ENCODE measurements at places on chromosomes 12 and 14.

DNA sequence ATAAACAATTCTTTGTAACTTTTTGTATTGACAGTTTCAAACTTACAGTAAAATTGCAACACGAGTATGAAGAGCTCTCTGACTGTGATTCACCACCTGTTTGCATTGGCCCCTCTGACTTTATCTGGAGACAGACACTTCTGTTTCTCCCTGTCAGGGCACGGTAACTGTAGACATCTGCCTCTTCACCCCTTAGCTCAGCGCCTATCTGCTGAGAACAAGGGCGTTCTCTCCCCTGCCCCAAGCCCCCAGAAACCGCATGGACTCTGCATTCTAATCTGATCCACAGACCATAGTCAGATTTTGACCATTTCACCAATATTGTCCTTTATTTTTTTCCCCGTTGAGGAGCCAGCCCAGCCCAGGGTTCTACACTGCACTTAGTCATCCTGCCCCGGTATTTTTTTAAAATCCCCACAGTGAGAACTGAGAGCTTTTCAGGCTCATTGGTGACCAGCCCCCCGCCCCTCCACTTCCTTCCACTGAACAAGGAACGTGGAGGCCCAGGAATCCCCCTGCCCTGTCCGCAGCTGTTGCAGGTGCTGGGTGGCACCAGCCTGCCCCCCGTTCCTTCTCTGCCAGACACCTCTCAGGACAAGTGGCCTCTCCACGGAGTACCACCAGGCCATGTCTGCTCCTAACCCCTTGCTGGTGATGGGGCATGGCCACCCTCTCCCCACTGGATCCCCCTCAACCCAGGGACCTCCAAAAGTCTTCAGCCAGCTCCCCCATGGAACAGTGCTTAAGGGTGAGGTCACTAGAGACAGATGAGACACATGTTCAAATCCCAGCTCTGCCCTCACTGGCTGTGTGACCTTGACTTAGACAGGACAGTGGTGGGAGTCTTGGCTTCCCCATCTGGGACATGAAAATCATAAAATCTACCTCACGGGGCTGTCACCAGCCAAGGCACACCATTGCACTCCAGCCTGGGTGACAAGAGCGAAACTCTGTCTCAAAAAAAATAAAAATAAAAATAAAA lies 11.2 kb downstream of the RHOF start:
- no peak for DNase-seq

DNA sequence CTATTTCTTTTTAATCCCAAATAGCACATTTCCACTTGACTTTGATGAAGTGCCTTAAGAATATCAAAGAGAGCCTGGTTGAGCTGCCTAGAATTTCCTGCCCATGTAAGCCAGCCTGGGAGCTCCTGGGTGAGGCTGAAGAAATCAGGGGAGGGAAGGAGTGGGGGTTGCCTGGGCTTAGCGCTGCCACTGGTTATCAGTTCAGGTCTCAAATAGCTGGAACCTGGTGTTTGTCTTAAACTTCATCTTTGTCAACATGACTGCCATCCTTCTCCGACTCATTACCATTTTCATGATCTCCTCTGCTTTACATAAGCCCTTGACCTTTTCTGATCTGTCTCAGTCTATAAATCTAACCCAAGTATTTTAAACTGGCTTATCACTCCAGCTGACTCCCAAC lies 151.5 kb downstream of the TTC8 start:
- no peak for DNase-seq

GRCh38 chr12:68397566-68398158 lies 65.5 kb upstream of the MDM1 start:
- DNase-seq, result no peak

- no peak for DNase-seq
Observed at GRCh38 chr12:23827353-23827752, 122.1 kb downstream of the SOX5 start.

DNA sequence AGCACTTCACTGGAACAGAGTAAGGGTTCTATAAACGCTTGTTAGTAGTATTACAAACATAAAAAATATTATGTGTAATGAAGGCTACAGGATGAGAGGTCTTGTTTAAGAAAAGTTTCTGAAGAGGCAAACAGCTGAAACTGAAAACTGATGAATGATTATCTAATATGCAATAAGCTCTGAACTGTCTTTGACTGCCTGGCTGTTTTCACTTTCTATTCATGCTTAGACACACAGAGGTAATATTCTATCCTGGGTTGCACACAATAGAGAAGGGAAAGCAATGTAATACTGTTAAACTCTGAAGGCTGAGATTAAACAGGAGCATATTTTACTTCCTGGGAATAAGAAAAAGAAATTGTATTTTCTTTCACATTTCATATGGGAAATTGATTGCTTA lies 251.3 kb downstream of the ALX1 start:
- DNase-seq, result no peak

DNA sequence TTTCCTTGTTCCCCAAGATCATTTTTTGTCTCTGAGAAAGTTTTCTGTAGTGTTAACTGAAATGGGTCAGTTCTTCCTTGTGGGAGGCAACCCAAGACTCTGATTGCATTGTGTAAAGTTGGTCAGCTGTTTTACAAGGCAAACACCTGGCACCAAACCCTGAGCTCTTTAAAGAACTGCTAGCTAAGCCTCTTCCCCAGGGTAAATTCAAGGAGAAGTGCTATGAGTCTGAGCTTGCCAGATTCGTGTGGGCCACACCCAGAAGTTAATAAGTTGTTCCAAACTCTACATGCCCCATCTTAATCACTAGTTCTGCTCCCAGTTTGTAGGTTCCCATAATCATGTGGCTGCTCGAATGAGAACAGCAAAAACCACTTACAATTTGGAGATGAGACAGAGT lies 214.5 kb downstream of the BTG1 start:
- DNase-seq, result no peak

GRCh38 chr12:53505555-53506449 lies 1.5 kb downstream of the NPFF start:
- DNase-seq, result no peak

DNA sequence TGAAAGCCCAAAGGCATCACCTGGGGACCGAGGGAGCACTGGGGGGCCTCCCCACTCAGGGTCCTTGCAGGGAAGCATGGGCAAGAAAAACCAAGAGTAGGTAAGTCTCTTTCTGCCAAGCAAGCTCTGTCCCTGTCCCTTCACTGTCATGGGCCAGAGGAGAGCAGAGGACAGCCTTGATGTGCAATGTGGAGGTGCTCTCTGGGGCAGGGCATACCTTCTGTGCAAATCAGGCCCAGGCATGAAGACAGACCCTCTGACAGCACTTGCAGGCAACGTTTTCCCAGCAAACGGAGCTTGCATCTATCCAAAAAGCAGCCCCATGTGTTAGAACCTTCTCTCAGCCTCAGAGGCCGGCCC lies 192.5 kb upstream of the PWP1 start:
- no peak for DNase-seq

DNA sequence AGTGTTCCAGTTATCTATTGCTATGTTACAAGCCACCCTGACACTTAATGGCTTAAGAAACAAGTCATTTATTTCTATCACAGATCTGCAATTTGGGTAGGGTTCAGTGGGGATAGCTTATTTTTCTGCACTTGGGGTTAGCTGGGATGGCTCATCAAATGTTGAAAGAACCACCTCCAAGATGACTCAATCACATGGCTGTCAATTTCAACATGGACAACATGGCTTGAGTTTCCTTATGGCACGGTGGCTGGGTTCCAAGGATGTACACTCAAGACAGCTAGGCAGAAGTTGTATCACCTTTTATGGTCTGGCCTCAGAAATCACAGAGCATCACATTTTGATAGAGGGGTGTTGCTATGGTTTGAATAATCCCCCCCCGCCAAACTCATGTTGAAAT lies 24.5 kb upstream of the IGF1 start:
- no peak for DNase-seq

DNA sequence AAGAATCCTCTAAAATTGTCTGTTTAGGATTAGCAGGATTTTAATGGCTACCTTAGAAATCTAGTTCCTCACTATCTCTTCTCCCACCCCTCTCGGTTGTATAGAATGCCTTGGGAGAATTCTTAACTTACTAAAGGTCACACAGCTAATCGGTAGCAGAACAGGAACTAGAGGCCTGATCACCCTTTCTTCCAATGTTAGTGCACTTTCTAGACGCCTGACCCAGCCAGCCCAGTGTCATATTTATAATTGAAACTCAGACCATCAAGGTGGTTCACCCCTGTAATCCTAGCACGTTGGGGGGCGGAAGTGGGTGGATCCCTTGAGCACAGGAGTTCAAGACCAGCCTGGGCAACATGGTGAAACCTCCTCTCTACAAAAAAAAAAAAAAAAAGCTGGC lies 1.7 kb downstream of the TIGAR start:
- no peak for DNase-seq

DNA sequence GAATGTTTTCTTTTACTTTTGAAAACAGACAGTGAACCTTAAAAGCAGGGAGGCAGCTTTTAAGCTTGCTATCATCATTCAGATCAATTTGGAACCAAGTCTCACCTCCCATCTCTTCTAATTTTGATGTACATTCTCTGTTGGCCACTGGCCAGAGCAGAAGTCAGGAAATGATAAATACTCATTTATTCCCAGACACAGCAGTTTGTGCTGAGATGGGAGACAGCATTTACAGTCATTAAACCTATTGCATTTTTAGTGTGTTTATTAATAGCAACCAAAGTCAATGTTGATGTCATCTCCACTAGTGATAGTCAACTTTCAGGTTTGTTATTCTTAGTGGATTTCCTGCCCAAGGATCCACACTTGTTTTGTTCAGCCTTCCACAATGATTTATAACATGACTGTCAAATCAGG lies 320.0 kb upstream of the ATP2B1 start:
- no peak for DNase-seq

DNA sequence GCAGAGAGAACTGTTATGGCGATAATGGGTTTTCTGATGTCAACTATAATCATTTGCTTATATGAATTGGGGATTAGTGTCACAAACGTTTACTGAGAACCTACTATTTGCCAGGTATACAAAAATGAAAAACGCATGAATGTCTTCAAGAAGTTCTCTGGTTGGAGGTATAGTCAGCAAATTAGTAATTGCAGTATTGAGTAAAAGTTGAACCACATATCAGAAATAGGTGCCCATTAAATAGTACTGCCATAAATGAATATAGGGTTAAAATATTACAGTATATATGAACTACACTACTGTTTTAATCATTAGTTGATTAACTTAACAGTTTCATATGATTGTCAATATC lies 60.0 kb downstream of the PTPRB start:
- no peak for DNase-seq

DNA sequence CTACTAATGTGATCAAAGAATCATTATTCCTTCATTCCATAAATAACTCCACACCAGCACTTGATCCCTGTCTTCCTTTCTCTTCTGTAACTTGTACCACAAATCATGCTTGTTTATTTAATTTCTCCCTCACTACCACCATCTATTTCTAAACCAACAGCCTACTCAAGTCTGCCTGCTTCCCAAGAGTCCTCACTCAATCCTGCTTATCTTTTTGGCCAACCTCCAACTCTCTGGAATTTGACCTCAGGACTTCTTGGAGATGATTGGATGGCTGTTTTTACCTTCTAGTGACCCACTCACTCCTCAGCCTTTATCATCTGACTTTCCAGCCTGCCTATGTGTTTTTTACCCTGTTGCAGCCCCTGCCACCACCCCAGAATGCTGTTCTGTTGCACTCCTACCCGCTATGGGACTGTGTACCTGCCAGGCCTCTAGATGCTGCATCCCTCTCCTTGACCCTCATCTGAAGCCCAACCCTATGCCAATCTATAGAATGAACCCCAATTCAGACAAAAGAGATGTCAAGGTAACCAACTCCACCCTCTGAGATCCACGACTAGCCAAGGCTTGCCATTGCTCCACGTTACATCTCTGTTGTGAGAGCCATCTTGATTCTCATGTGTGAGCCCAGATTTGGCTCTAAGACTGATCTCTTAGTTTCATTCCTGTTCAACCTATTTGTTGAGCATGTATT lies 150.2 kb upstream of the PLEKHG7 start:
- no peak for DNase-seq

DNA sequence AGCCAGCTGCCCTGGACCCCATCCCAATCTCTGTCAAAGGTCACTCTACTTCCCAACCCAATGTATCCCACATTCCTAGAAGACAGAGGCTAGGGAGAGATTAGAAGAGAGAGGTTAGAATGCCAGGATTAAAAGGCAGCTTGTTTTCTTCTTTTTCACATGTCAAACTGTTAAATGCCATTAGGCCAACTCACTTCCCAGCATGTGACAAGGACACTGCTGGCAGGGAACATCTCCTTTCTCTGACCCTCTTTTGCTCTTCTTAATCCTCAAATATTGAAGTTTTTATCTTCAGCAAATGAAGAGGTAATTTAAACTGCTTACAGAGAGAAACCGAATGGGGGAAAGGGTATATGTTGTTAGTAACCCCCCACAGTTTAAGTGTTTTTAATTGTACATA lies 89.1 kb downstream of the BBS10 start:
- DNase-seq, result no peak

DNA sequence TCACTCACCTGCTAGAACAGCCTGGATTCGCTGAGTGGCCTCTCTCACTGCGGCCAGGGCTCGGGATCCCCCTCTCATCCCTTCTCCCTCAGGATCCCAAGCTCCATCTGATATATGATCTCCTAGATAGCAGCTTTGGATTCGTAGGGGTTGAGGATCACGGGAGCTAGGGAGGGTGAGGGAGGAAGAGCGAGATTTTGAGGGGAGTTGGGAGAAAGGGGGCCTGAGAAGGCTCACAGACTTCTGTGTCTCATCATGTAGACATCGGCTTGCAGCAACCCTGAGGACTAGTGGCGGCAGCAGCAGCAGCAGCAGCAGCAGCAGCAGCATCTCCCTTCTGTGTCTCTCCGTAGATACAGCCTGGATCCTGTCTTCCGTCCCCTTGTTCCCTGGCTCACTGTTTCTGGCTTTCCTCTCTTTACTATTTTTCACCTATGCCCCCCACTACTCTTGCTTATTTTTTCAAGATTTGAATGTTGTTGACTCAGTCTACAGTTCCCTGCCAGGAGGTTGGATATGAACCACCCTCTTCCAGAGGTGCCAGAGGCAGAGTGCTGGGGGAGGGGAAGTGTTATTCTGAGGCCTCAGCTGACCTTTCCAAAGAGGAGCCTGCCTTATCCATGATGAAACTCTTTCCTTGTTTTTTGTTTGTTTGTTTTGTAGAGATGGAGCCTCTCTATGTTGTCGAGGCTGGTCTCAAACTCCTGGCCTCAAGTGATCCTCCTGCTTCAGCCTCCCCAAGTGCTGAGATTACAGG lies at the start of gene CIROP:
Gene CIROP, minus strand, starts transcription at position 399 of the 757 bp plus-strand sequence. Its CDS starts 69 bp downstream, at position 330.
- DNase-seq, result no peak

GRCh38 chr12:12349711-12350665 lies at the start of gene MANSC1:
MANSC1 (minus strand) TSS chr12:12350242; CDS start chr12:12343314, 6,928 bp downstream.
- DNase-seq, result no peak

DNA sequence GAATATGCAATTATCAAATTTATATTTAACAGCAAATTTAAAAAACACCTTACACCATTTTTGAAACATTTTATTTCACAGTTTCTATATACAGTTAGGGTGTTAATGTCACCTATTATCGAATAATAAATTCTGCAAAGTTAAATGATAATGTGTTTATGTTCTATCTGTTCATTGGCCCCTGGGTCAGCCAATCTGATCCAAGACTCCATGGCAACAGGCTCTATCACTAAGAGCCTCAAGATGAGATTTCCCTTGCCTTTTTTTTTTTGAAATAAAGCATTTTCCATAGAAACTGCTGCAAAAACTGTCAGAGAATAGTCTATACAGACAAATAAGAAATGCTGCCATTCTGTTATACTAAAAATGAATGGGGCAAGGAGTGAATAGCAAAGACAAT lies 83.2 kb upstream of the STAC3 start:
- DNase-seq, result no peak
